Upper lobe of right lung (tissue), 1 donor: ENCODE measurements at places on chromosomes 5 and 9.
A peak's percentile ranks its signal among the peaks of the same experiment; 100 is the strongest.

GRCh38 chr9:7229571-7229970, 471.8 kb downstream of the KDM4C start:
- no peaks in the 10 kb centered on the region for H3K36me3 ChIP-seq
- H3K4me3 ChIP-seq, result no peak overlapping the region
- no peak for DNase-seq
- H3K27me3 ChIP-seq, result no peaks in the 10 kb centered on the region

DNA sequence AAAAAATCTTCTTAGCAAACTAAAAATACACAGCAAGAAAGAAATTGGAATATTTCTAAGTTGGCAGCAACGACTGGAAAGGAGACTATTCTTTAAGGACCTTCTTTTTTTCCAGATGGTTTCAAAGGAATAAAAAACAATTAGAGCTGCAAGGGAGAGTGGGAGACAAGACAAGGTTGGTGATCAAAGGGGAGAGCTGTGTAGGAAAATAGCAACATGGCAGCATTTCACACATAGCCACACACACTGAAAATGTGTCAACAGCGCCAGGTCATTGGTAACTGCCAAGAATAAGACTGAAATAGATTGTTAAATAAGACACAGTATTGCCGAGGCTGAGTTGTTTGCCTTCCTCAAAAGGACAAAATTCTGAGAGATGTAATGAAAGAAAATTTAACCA, 88.1 kb upstream of the TLE1 start:
- no peak overlapping the region for H3K27ac ChIP-seq
- no peaks in the 10 kb centered on the region for H3K4me1 ChIP-seq
- H3K27me3 ChIP-seq, result no peaks in the 10 kb centered on the region
- H3K36me3 ChIP-seq, result no peaks in the 10 kb centered on the region

DNA sequence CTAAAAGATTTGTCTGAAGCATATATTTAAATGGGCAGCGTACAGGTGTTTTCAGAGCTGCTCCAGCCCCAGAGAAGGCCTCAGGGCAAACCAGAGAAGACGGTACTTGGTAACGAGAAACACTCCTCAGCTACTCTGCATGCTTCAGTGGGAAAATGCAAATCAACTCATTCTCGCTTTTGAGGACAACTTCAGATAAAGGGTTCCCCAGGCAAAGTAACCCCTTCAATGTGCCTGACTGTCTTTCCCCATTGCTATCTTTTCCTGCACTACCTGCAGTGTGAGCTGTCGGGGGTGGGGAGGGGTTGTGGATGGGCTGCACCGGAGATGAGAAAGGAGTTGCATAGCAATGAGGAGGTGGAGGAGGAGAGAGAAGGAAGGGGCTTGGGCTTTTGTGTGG, 339.7 kb upstream of the CLINT1 start:
- H3K36me3 ChIP-seq, result no peaks in the 10 kb centered on the region
- no peak overlapping the region for H3K27ac ChIP-seq
- DNase-seq, result no peak
- H3K27me3 ChIP-seq, result peaks cover 6% of the 10 kb centered on the region

DNA sequence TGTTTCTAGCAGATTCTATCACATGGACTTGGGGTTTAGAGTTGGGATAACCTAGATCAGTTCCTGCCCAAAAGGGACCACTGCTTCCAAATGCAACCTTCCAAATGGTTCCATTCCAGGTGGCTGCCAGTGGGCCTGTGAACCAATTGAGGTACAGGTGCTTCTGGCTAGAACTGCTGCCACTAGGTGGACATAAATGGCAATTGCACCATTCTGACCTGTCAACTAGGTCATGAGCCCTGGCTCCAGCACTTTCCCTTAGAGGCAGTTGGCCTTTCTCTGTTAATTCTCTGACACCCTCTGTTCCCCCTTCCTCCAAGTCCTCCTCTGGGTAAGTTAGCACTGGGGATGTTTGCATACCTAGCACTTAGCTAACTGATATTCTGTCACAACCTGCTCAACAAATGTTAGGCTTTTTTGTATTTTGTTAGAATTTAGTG, 16.6 kb upstream of the HEMGN start:
- no peaks in the 10 kb centered on the region for H3K36me3 ChIP-seq
- H3K4me3 ChIP-seq, result no peak overlapping the region
- no peaks in the 10 kb centered on the region for H3K4me1 ChIP-seq
- DNase-seq, result no peak

- DNase-seq, result peak; percentile 58
- no peaks in the 10 kb centered on the region for H3K27me3 ChIP-seq
- H3K27ac ChIP-seq, result no peak overlapping the region
- H3K36me3 ChIP-seq, result no peaks in the 10 kb centered on the region
- no peak overlapping the region for H3K4me3 ChIP-seq
Observed at GRCh38 chr5:418162-419121, 24.5 kb upstream of the EXOC3 start.

DNA sequence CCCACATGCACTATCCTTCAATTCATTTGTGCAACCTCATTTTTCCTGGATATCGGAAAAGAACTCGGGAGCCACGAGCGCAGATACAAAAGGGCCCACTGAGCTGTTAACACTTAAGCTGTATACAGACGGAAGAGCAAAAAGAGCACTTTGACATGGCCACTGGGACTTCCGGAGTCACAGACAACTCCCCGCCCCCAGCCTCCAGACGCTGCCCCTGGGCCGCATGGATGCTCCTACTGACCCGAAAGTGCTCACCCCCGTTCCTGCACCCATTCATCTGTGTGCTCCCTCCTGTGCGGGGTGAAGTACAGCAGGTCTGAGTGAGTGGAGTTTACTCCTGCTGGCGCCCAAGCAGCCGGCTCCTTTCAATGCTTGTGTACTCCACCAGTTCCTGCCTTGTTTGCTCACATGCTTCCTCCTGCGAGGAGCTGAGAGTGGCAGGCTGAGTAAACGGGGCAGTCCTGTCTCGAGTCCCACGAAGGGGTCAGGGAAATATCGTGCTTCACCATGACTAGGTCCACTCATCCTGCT, 901.0 kb upstream of the CTNND2 start:
- no peak for DNase-seq
- no peaks in the 10 kb centered on the region for H3K4me1 ChIP-seq
- no peaks in the 10 kb centered on the region for H3K27me3 ChIP-seq
- no peaks in the 10 kb centered on the region for H3K36me3 ChIP-seq
- no peak overlapping the region for H3K27ac ChIP-seq
- H3K4me3 ChIP-seq, result no peak overlapping the region

DNA sequence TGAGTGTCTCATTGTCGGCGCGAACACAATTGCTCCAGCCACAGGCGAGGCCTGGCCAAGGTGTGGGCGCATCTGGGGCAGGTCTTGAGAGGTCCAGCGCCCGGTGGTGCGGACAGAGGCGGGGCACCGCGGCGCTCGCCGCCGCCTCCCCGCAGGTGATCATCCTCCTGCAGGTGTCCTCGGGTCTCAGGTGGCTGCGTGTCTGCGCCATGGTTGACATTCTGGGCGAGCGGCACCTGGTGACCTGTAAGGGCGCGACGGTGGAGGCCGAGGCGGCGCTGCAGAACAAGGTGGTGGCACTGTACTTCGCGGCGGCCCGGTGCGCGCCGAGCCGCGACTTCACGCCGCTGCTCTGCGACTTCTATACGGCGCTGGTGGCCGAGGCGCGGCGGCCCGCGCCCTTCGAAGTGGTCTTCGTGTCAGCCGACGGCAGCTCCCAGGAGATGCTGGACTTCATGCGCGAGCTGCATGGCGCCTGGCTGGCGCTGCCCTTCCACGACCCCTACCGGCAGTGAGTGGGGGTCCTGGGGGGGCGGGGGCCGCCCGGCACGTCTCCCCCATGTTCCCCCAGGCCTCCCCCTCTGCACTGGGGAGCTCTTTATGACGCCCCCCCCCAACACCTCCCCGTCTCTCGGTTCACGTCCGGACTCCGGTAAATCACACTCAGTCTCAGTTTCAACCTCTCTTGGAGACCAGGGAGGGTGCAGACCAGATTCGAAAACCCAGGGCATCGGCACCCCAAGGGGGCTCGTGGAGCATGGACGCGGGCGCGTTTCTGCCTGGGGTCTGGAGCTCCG, 446 bp downstream of the NXNL2 start:
- no peaks in the 10 kb centered on the region for H3K36me3 ChIP-seq
- peaks cover 14% of the 10 kb centered on the region for H3K4me1 ChIP-seq
- peak; percentile 77 for DNase-seq
- peaks cover 12% of the 10 kb centered on the region for H3K27me3 ChIP-seq
- peak overlapping the region; percentile 42 for H3K27ac ChIP-seq
- H3K4me3 ChIP-seq, result peak overlapping the region; percentile 54

DNA sequence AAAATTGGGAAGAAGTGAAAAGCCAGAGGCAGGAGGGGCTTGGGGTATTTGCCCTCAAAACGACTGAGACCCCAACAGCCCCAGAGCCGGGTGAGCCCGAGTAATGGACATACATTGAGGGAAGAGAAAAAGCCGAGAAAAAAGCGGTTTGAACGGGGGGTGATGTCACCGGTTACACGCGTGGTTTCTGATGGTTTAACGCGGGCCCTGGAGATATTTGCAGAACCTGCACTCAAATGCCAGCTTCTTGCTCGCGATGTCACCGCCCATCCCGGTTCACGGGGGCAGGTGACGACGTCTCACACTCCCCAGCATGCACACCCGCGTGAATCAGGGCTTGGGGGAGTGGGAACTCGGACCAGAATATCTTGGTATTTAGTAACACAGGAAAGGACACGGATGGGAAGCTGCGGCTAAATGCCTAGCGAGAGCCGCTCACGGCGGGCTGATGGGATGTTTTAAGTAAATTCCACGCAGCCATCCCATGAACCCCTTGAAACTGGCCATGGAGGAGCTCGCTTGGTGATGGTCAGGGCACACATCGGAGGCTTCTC, 102.0 kb upstream of the RAPGEF1 start:
- H3K36me3 ChIP-seq, result no peaks in the 10 kb centered on the region
- no peak overlapping the region for H3K27ac ChIP-seq
- H3K4me1 ChIP-seq, result no peaks in the 10 kb centered on the region
- H3K4me3 ChIP-seq, result no peak overlapping the region
- DNase-seq, result no peak

DNA sequence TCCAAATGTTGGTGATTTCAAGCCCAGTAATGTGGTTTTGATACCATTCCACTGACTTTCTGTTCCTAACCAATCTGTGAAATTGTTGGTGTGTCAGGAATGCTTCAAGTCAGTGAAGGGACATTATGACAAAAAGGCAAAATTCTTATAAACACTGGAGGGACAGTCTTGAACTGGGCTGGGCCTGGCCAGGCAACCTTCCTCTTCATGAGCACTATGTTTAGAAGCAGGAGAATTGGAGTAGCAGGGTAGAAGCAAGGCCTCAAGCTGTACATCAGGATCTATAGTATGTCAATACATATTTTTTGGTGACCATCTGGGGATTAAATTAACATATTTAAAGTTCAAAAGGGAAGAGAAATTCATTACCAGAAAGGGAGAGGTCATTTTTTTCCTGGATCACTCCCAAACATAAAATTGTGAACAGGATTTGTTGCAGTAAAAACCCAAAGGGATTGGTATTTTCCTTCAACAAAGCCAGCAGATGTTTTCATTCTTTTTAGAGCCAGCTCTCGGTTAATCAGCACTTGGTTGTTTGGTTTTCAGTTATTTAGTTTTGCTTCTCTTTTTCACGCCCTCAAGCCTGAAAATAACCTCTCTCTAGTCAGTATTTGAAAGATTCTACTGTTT, 77.9 kb upstream of the PIK3R1 start:
- no peaks in the 10 kb centered on the region for H3K36me3 ChIP-seq
- H3K4me3 ChIP-seq, result no peak overlapping the region
- no peaks in the 10 kb centered on the region for H3K27me3 ChIP-seq
- no peaks in the 10 kb centered on the region for H3K4me1 ChIP-seq
